Activated gamma-delta T cell treated with anti-CD3 and anti-CD28 coated beads, Interleukin-2, amount 50 U/mL, for 16 hours (primary cell): ENCODE measurements at places on chromosomes 3 and 15.

DNA sequence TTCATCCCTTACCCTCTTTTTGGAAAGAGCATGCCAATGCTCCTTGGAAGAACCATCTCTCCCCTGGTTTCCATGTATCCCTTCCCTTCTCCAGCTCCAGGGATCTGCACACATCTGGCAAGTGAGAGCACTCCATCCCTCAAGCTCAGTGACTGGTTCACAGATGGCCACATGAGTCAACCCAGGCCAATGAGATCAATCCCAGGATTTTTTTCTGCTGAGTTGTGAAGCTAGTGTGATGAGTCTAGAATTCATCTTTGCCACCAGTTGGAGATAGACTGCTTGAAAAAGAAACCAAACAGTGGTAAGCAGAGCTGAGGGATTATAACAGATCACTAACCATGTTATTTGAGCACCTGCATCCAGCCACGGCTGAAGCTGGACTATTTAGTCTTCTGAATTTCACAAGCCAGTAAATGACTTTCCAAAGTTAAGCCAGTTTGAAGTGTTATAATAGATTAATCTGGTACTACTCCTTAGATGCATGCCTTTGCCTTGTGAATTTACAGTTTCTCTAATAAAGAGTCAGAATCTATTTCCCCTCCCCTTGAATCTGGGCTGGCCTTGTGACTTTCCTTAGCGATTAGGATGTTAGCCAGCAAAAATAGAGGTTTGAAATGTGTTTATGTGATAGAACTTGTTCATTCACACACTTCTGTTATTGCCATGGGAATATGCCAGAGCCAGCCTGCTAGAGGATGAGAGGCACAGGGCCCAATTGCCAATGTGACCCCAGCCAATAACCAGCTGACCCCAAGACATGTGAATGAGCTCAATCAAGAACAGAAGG lies 159.8 kb downstream of the WNT5A start:
- no peak for DNase-seq

DNA sequence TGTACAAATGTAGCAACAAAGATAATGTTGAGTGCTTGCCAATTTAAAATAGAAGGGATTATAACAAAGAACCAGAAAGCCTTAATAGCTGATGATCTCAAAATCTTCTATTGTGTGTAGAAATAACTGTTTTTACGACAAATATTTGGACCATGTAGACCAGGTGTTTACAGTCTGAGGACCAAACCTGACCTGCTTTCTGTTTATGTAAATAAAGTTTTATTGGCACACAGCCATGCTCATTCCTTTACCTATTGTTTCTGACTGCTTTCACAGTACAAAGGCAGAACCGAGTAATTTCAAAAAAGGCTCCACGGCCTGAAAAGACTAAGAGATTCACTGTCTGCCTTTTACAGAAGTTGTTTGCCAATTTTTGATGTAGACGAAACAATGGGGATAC lies 91.8 kb downstream of the GOLIM4 start:
- DNase-seq = no peak

DNA sequence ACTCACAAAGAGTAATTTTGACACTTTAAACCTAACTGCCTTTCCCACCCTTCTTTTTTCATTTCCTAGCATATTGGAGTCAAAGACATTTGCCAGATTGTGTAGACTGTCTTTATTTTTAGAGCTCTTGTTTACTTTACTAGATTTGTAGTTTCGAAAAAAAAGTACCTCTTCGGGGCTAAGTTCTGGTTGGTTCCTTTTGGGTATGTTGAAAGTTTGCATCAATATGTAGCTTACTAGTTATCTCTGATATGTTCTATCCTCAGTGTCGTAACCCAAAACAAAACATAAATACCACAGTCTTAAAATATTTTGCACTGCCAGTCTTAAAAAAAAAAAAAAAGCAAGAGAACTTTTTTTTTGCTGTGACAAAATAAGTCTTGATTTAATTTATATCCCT lies 52.2 kb downstream of the REC114 start:
- no peak for DNase-seq

GRCh38 chr3:88137836-88138235 lies 11.9 kb upstream of the C3orf38 start:
- DNase-seq = no peak

GRCh38 chr3:185270956-185271332 lies 17.1 kb upstream of the EHHADH start:
- DNase-seq = no peak

- DNase-seq = no peak
Observed at GRCh38 chr3:39079530-39079929, 27.7 kb downstream of the WDR48 start.

GRCh38 chr3:153343988-153344782 lies 182.2 kb downstream of the RAP2B start:
- no peak for DNase-seq
